ENCODE measurements at places on chromosomes 5 and 9. TPM values are rescaled to one million over a fixed set of nuclear protein-coding genes. Genes with fewer than 3 reads are reported as not detected.

The ARL10 gene
- total RNA-seq = 22.3 TPM

The HAVCR1 gene
- total RNA-seq = 2.4 TPM

The ADAMTS12 gene
- not detected for total RNA-seq

The NUTM2G gene
- total RNA-seq = not detected

GRCh38 chr5:178114325-178115135 is 1.2 kb downstream of the N4BP3 start:
- peaks cover 38% of the 10 kb centered on the region for H3K27me3 ChIP-seq
- no peaks in the 10 kb centered on the region for H3K36me3 ChIP-seq
- H3K27ac ChIP-seq = peak overlapping the region; percentile 76
- peaks cover 37% of the 10 kb centered on the region for H3K4me1 ChIP-seq

DNA sequence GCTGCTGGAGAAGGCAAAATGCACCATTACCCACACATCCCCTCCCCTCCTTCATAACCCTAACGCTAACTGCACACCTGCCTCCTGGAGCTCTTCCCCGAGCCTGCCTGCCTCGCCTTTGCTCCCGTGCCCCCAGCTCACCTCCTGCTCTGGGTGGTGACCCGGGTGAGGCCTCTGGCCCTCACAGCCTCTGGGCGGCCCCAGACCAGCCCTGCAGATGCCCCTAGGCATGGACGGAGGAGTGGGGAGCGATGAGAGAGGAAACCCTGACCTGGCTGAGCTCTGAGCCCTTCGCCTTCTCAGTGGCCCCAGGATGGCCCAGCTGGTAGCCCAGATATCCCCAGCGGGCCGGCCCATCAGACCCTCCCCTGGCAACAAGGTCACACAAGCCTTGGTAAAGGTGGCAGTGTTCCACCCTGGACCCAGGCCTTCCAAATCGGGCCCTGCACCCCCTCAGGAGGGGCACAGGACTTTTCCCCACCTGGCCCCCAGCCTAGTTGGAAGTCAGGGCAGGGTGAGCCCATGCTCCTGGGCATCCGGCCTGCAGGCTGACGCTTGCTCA is 14.5 kb upstream of the CAMSAP1 start:
- peaks cover 24% of the 10 kb centered on the region for H3K36me3 ChIP-seq
- no peaks in the 10 kb centered on the region for H3K27me3 ChIP-seq
- H3K4me3 ChIP-seq = no peak overlapping the region
- no peak for DNase-seq
- H3K4me1 ChIP-seq = peaks cover 20% of the 10 kb centered on the region

DNA sequence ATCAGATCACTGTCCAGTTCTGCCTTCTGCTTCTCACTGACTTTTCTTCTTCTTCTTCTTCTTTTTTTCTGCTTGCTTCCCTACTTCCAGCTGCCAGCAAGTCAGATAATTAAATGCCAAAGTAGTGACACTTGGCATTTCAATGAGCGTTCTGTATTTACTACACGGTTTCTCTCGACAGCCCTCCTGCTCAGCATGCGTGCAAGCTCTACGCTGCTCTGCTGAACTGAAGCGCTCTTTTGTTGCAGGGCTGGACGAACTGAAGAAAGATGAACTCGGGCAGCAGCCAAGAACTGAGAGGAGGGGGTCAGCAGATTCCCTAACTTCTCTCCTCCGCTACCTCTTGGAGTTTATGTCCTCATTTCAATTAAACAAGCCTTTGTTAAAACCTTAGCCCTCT is 319.1 kb downstream of the GLIS3 start:
- no peak for DNase-seq
- no peak overlapping the region for H3K27ac ChIP-seq
- H3K27me3 ChIP-seq = no peaks in the 10 kb centered on the region
- no peaks in the 10 kb centered on the region for H3K4me1 ChIP-seq
- H3K4me3 ChIP-seq = no peak overlapping the region

DNA sequence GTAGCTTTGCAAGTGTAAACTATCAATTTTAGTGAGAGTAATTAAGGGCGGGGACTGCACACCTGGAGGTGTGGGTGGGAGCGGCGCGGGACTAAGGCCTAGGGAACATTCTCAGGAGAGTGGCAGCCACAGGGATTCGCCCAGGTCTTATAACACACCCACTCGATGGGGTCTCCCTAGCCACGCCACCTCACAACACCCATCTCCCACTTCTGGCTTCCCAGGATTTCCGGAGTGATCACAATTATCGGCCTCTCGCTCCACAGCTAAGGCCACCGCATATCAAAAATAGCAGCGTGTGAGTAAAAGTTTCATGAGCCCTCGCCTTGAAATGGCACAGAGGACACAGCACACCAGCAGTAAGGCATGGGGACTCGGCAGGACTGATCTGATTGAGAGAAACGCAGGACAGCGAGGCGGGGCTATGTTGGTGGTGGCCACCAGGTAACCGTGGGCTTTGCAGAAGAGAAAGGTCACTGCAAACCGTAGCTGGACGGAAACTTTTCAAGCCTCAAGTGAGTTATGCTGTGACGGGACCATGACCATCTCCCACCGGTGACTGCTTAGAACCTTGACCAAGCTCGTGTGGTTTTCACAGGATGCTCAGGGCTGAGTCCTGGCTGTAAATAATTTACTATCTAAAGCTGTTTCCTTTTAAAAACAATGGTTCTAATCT is 1.1 kb upstream of the LPAR1 start:
- H3K4me3 ChIP-seq = peak overlapping the region; percentile 26
- H3K4me1 ChIP-seq = peaks cover 11% of the 10 kb centered on the region
- H3K27ac ChIP-seq = peak overlapping the region; percentile 51
- no peak for DNase-seq
- peaks cover 5% of the 10 kb centered on the region for H3K36me3 ChIP-seq

DNA sequence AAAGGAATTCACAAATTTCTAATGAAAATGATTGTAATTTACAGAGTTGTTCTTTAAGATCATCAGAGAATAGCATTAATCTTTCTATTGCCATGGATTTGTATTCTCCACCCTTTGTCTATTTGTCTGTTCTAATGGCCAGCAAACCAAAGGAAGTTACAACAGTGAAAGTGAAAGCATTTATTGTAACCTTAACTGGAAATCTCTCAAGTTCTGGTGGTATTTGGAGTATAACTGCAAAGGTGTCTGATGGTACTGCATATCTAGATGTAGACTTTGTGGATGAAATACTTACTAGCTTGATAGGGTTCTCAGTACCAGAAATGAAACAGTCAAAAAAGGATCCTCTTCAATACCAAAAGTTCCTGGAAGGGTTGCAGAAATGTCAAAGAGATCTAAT is 21.7 kb downstream of the RMI1 start:
- H3K4me1 ChIP-seq = peaks cover 14% of the 10 kb centered on the region
- H3K36me3 ChIP-seq = peaks cover 19% of the 10 kb centered on the region
- H3K27me3 ChIP-seq = no peaks in the 10 kb centered on the region
- H3K27ac ChIP-seq = no peak overlapping the region
- DNase-seq = no peak

DNA sequence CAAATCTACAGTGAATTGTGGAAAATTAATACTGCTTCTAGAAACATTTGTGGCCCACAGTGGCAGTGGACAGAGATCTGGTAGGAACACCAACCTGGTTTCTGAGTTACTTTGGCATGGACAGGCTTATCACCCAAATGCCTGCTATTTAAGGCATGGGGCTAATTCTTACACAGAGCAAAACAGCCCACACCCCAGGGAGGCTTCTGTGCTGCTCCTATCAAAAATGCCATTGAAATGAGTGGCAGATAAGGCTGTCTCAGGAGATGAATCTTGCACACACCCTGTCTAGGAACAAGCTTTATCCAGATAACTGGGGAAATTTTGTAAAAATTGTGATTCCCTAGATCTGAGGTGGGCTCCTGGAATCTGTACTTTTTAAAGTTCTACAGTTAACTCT is 307.1 kb downstream of the TLE1 start:
- no peaks in the 10 kb centered on the region for H3K27me3 ChIP-seq
- DNase-seq = no peak
- no peaks in the 10 kb centered on the region for H3K36me3 ChIP-seq
- H3K27ac ChIP-seq = no peak overlapping the region

- no peaks in the 10 kb centered on the region for H3K4me1 ChIP-seq
- H3K27ac ChIP-seq = no peak overlapping the region
- H3K27me3 ChIP-seq = peaks cover 31% of the 10 kb centered on the region
- no peaks in the 10 kb centered on the region for H3K36me3 ChIP-seq
- no peak for DNase-seq
- no peak overlapping the region for H3K4me3 ChIP-seq
Observed at GRCh38 chr5:139901986-139902385, 106.4 kb downstream of the PSD2 start.

- no peak overlapping the region for H3K4me3 ChIP-seq
- H3K27me3 ChIP-seq = no peaks in the 10 kb centered on the region
- H3K4me1 ChIP-seq = no peaks in the 10 kb centered on the region
Observed at GRCh38 chr9:102841376-102841775, 153.8 kb upstream of the CYLC2 start.

GRCh38 chr5:7650755-7651154 is 200.2 kb downstream of the CFAP90 start:
- no peak overlapping the region for H3K27ac ChIP-seq
- no peaks in the 10 kb centered on the region for H3K27me3 ChIP-seq
- no peak for DNase-seq
- H3K4me1 ChIP-seq = no peaks in the 10 kb centered on the region
- no peak overlapping the region for H3K4me3 ChIP-seq

DNA sequence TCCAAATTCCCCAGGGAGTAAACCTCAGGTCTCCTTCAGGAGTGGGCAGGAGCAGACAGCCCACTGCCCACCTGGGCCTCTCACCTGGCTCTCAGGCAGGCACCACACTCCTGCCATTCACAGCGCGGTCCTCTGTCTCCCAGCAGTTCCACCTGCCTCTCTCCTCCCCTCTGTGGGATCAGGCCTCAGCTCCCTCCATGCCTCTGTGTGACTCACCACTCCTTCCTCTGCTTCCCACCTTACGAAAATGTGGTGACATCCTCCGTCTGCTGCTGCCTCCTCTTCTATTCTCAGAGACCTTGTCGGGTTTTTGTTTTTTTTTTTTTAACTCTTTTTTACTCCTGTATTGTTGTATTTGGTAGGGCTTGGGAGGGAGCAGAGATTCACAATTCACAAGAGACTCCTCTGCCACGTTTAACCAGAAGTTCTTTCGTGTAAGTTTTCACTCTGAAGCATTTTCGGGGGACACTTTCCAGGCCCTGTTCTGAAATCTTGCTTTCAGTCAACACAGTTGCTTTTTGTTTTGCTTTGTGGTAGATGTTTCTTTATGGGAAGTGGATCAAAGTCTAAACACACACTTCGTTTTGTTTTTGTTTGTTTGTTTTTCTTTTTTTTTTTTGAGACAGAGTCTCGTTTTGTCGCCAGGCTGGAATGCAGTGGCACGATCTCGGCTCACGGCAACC is 21.1 kb upstream of the CDKN2AIPNL start:
- H3K27me3 ChIP-seq = peaks cover 19% of the 10 kb centered on the region
- peak overlapping the region; percentile 25 for H3K27ac ChIP-seq
- peak overlapping the region; percentile 20 for H3K4me3 ChIP-seq
- no peaks in the 10 kb centered on the region for H3K36me3 ChIP-seq

GRCh38 chr9:5186416-5187169 is 1.2 kb upstream of the INSL6 start:
- no peak overlapping the region for H3K4me3 ChIP-seq
- H3K27me3 ChIP-seq = no peaks in the 10 kb centered on the region
- H3K27ac ChIP-seq = no peak overlapping the region
- DNase-seq = peak; percentile 46
- H3K36me3 ChIP-seq = no peaks in the 10 kb centered on the region

DNA sequence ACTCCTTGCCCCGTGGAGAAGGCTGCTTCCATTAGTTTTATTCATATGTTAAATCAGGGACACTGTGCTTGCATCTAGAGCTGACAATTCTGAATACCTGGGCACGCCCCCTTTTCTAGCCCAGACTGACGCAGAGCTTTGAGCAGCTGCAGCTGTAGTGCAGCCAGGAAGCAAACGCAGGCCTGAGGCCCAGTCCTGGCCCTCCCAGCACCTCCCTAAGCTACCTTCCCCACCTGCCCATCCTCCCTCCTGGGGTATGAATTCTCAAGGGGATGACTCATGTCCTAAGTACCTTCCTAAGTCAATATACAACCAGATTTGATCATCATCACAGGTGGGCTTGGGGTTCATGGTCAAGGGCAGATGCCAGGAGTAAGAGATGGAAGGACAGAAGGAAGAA is 3.5 kb downstream of the PHF19 start:
- peaks cover 48% of the 10 kb centered on the region for H3K36me3 ChIP-seq
- DNase-seq = no peak
- H3K27ac ChIP-seq = peak overlapping the region; percentile 75
- no peaks in the 10 kb centered on the region for H3K27me3 ChIP-seq
- peak overlapping the region; percentile 89 for H3K4me3 ChIP-seq

DNA sequence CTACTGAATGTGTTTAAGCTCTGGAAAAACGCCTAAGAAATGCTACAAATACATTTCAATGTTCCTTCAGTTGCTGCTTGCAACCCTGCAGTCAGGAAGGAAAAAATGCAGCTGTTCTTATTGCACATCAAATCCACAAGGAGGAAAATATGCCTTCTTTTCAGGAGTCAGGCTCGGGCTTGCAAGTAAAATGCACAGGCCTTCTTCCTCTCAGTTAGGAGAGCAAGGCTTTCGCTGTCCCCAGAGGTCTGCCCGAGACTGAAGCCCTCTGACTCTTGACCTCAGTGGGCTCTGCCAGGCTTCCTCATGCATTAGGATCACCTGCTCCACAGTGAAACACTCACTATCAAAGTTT is 899 bp upstream of the SHC3 start:
- H3K27ac ChIP-seq = no peak overlapping the region
- H3K4me3 ChIP-seq = no peak overlapping the region
- H3K4me1 ChIP-seq = peaks cover 17% of the 10 kb centered on the region
- H3K36me3 ChIP-seq = no peaks in the 10 kb centered on the region

DNA sequence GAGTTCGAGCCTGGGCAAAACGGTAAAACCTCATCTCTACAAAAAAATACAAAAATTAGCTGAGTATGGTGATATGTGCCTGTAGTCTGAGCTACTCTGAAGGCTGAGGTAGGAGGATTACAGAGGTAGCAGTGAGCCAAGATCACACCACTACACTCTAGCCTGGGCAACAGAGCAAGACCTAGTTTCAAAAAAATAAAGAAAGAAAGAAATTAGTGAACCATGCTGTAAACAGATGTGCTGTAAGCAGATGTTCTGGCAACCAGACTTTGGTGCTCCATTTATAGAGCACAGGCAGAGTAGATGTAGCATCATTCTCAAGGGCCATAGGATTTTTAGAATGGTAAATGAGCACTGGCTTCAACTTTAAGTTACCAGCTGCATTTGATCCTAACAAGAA is 115.4 kb downstream of the ST8SIA4 start:
- H3K27me3 ChIP-seq = no peaks in the 10 kb centered on the region
- no peak overlapping the region for H3K4me3 ChIP-seq
- no peak overlapping the region for H3K27ac ChIP-seq
- DNase-seq = no peak
- peaks cover 23% of the 10 kb centered on the region for H3K4me1 ChIP-seq

DNA sequence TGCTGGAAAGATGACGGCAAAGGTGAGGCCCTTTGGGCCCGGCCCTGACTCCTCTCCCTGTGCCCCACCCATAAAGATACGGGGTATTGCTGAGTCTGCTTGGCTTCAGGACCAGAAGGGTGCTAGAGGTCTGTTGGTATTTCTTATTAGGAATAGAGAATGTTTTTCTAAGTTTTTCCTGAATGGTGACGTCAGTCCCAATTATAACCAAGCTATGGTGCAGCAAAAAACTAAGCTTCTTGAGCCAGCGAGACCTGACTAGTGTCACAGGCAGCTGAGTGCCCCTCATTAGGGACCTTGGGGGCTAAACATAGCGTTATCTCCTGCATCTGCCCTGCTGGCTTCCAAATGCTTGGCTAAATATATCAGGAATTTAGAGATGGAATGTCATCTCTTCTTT is 151.0 kb upstream of the TBC1D2 start:
- no peak overlapping the region for H3K4me3 ChIP-seq
- no peak overlapping the region for H3K27ac ChIP-seq
- peaks cover 15% of the 10 kb centered on the region for H3K4me1 ChIP-seq
- no peaks in the 10 kb centered on the region for H3K36me3 ChIP-seq
- DNase-seq = no peak
